ENCODE measurements at places on chromosomes 3 and 15. TPM values are rescaled to one million over a fixed set of nuclear protein-coding genes. Genes with fewer than 3 reads are reported as not detected.

The PARP15 gene
- 2.7 TPM for total RNA-seq

The CLSTN2 gene
- 0.10 TPM for total RNA-seq

DNA sequence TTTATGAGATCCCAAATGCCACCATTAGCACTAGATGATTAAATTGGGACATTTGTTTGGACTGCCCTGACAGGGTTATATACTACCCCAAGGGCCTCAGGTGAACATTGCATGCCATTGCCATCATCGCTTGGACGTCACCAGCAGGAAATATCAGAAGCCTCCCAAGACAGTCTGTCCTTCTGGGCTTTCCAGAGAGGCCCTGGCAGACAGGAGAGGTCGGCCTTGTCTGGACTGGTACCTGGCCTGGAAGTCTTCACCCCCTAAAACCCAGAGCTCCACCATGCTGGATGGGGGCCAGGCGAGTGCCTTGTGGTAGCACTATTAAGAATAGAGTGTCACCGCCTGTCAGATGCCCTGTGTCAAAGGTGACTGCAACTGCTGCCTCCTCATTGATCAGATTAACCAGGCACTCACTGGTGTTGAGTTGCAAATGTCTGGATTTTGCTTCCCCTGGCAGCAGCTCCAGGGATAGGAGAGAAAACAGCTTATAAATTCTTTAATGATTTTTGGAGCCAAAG lies 324.1 kb upstream of the RASGRP1 start:
- DNase-seq = no peak

DNA sequence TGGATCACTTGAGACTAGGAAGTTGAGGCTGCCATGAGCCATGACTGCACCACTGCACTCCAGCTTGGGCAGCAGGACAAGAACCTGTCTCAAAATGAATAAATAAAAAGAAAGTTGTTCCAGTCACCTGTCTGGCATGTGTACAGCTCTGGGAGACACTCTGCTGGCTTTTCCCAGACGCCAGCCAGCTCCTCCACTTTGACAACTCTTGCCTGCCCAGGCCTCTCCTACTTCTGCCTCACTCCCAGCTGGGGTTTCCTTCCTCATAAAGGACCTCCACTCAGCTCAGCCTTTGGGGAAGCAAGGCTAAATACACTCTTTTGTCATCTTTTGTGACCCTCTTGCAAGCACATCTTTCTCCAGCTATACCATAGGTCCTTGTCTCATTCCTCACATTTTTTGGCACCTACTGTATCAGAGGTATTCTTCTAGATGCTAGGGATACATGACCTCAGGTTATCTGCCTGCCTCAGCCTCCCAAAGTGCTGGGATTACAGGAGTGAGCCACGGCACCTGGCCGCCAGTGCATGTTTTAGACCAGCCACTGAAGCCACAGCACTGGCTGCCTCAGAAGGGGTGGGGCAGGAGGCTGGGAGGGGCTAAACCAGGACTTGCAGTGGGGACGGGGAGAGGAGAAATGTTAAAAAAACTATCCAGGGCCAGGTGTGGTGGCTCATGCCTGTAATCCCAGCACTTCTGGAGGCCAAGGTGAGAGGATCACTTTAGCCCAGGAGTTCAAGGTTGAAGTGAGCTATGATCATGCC lies 10.0 kb upstream of the ELP6 start:
- no peak for DNase-seq

- DNase-seq = no peak
Observed at GRCh38 chr3:4426782-4427344, 40.2 kb downstream of the SUMF1 start.

GRCh38 chr3:139239550-139239949 lies 104.3 kb upstream of the MRPS22 start:
- no peak for DNase-seq

The LSM3 gene
- 19.8 TPM for total RNA-seq

DNA sequence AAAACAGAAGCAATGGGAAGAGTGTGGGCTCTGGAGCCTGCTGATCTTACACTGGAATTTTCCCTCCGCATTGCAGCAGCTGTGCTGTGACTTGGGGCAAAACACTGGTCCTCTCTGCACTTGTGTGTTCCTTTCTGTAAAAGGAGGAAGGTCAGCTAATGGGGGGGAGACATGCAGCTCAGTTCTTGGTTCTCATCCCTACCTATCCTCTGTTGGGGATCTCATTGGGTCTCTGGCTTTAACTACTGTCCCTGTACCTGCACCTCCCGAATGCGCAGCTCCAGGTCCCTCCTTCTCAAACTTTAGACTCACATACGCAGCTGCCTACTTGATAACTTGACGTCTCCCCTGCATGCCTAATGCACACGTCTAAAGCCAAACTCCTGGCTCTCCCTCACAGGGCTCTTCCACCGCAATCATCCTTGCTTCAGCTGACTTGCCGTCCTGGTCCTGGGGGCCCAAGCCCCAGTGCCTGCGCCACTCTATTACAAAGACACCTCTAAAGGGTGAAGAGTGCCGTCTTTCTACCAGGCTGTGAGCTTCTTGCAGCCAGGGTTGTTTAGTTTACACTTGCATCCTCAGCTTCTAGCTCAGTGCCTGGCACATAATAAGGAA lies 5.9 kb upstream of the TMEM44 start:
- no peak for DNase-seq

The SEMA3B gene
- total RNA-seq = 0.35 TPM

- DNase-seq = no peak
Observed at GRCh38 chr3:4587061-4587837, 94.1 kb downstream of the ITPR1 start.

DNA sequence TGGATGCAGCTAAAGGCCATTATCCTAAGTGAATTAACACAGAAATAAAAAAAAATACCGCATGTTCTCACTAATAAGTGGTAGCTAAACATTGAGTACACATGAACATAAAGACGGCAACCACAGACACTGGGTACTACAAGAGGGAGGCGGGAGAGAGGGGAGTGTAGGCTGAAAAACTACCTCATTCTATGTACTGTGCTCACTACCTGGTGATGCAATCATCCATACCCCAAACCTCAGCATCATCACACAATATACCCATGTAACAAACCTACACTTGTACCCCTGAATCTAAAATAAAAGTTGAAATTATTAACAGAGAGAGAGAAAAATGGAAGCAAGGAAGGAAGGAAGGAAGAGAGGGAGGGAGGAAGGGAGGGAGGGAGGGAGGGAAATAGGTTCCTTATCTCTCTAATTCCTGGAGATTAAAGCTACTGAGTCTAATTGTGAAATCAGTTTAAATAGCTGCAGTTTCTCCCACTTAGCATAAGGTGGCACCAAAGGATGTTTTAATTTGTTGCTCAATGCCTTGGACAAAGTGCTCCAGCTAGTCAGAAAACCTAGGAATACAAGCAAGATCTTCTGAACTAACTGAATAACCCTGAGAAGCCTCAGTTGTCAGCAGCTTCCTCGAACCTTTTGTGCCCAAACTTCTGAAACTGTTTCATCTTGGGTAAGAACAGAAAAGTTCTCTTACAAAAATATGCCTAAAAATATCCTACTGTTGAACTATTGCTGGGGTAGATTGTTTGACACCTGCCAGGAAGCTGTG lies 79.4 kb upstream of the ATP11B start:
- DNase-seq = no peak

GRCh38 chr15:39361497-39361896 lies 219.4 kb upstream of the THBS1 start:
- DNase-seq = no peak

The ATP8B4 gene
- total RNA-seq = 2.7 TPM

The TTC21A gene
- total RNA-seq = 1.1 TPM

GRCh38 chr3:127967316-127967715 lies 52.3 kb downstream of the KBTBD12 start:
- no peak for DNase-seq

DNA sequence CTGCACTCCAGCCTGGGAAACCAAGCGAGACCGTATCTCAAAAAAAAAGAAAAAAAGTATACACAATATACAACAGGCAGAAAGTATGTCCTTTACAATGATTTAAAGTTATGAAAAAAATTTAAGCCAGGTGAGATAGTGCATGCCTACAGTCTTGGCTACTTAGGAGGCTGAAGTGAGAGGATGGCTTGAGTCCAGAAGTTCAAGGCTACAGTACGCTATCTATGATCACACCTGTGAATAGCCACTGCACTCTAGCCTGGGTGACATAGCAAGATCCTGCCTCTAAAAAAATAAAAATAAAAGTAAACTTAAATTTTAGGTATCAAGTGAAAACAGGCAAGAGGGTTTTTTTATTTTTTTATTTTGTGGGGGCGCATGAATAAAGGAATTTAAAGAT lies 3.1 kb upstream of the KNSTRN start:
- DNase-seq = no peak

The TM4SF18 gene
- not detected for total RNA-seq

DNA sequence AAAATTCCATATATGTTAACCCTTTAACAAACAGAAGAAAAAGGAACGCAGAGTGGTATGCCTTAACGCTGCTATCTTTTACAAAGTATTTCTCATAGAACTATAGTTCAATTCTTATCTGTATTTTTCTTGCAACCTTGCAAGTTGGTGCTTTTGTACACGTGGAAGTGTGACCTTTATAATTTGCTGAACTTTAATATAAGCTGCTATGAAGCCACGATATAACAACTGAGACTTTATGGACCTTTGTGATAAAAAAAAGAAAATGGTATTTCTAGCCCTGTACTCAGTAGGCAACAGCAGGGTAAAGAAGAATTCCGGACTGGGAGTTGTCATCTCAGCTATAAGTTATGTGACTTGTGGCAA lies 6.3 kb upstream of the TFG start:
- DNase-seq = no peak

The SCAMP5 gene
- 1.8 TPM for total RNA-seq

DNA sequence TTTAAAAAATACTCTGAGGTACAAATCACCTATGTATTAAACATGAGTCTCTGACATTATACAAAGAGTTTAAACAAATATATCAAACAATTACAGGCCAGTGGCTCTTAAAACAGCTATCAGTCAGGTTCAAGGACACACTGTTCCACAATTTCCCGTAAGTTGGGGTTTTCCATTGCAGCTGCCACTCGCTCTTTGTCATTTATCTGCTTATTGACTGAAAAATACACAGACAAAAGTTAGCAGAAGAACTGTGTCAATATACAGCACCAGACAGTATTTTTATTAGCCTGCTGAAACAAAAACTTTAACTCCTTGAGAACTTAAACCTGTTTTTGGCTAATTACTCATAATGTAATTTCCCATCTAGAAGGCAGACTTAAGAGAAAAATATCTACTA lies 20.8 kb downstream of the CIAO2A start:
- DNase-seq = no peak

The TUSC7 gene
- total RNA-seq = not detected

DNA sequence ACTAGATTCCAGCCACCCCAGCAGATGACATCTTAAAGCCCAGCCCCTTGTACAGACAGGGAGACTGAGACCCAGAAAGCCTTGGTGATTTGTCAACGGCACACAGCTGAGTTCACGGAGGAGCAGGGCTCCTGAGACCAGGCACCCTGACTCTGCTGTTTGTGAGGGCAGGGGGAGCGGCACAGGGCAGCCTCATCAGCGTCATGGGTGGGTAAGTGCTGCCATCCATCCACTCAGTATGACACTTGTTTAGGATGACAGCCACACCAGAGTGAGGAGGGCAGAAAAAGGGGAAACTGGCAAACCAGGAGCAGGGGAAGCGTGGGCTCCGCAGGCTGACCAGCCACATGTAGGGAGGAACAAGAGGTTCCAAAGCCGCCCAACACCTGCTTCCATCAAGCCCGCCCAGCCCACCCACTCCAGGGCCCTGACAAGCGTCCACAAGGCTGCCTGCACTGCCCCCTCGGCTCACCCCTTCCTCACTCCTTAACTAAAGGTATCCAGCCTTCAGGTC lies 19.9 kb downstream of the RBPMS2 start:
- no peak for DNase-seq

GRCh38 chr3:122183521-122183892 lies at the start of gene CASR:
TSS of gene CASR (plus strand) at chr3:122183668. CDS start at chr3:122254190, 70,522 bp downstream.
- no peak for DNase-seq

GRCh38 chr3:13783476-13783875 lies 96.4 kb downstream of the WNT7A start:
- DNase-seq = no peak

GRCh38 chr3:117409701-117410459 lies 700.3 kb downstream of the TUSC7 start:
- DNase-seq = no peak

GRCh38 chr15:85745023-85745422 lies 49.7 kb downstream of the KLHL25 start:
- DNase-seq = no peak

DNA sequence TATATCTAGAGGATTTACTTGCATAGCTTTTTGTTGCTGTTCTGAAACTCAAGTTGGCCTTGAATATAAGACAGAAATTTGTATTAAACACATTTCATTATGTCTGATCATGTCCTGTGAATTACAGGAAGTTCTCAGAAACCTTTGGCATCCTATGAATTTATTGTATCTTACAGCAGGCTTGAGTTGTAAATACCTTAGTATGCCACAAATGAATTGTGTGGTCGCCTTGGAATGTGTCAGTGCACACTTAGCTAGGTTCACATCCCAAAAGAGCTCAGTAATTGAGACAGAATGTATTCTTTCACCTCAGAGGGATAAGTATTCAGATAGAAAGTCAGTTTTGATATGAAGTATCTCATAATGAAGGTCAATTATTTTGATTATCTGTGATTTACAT lies 83.4 kb downstream of the NEK11 start:
- no peak for DNase-seq

The C3orf85 gene
- total RNA-seq = not detected

The SCAANT1 gene
- not detected for total RNA-seq

DNA sequence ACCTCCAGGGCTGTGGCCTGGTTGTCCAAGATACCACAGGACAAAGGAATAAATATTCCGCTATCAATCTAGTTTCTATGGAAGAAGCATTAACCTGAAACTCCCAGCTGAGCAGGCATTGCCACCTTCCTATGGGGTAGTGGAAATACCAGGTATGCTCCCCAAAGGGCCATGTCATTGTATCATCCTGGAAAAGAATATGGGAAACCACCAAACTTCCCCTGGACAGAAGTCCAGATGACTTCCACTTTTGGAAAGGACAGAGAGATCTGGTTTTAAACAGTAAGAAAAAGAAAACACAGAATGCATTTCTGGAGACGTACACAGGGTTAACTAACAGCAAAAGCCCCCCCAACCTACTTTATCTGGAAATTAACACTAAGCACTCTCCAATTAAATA lies 100.2 kb downstream of the RFTN1 start:
- no peak for DNase-seq

GRCh38 chr3:61804782-61805181 lies 243.4 kb downstream of the PTPRG start:
- no peak for DNase-seq
